ENCODE measurements at places on chromosomes 7 and 10. TPM values are rescaled to one million over a fixed set of nuclear protein-coding genes. Genes with fewer than 3 reads are reported as not detected.

SLC29A4 gene
- total RNA-seq = 11.3 TPM

HOXA2 gene
- 1.4 TPM for total RNA-seq

STK31 gene
- 0.43 TPM for total RNA-seq

ST8SIA6 gene
- total RNA-seq = 0.13 TPM

IDI2 gene
- not detected for total RNA-seq

RTKN2 gene
- total RNA-seq = 0.84 TPM

OR2A42 gene
- not detected for total RNA-seq

VAX1 gene
- total RNA-seq = 1.3 TPM

CHAT gene
- not detected for total RNA-seq

GFRA1 gene
- total RNA-seq = 12.3 TPM

NUDCD3 gene
- 58.6 TPM for total RNA-seq

PLA2G12B gene
- total RNA-seq = not detected

VPS26A gene
- 57.5 TPM for total RNA-seq

TFR2 gene
- total RNA-seq = 2.6 TPM

DDC gene
- total RNA-seq = 1.8 TPM

ANKRD61 gene
- total RNA-seq = 0.50 TPM

PTPN20 gene
- total RNA-seq = 4.9 TPM

HKDC1 gene
- total RNA-seq = 19.1 TPM

COMTD1 gene
- 46.1 TPM for total RNA-seq

AKR1C1 gene
- 514 TPM for total RNA-seq

RET gene
- total RNA-seq = 0.50 TPM

C7orf33 gene
- not detected for total RNA-seq

C10orf71 gene
- total RNA-seq = not detected

ZNF503 gene
- total RNA-seq = 12.5 TPM

FAM204A gene
- 61.5 TPM for total RNA-seq

CPA1 gene
- not detected for total RNA-seq

MYO1G gene
- 0.09 TPM for total RNA-seq

MYH16 gene
- 0.88 TPM for total RNA-seq

FBXL13 gene
- total RNA-seq = 0.42 TPM

AGMO gene
- total RNA-seq = 1.3 TPM

FAM20C gene
- 37.6 TPM for total RNA-seq

UCMA gene
- total RNA-seq = not detected

CHST15 gene
- 9.0 TPM for total RNA-seq

CFAP69 gene
- 3.2 TPM for total RNA-seq

TNPO3 gene
- 47.8 TPM for total RNA-seq

NPC1L1 gene
- total RNA-seq = 0.06 TPM

PPP1R17 gene
- not detected for total RNA-seq

KCNIP2 gene
- 1.1 TPM for total RNA-seq

HELLS gene
- 38.5 TPM for total RNA-seq

EVX1 gene
- total RNA-seq = not detected

LBX1 gene
- total RNA-seq = not detected

SCIN gene
- total RNA-seq = 0.70 TPM

THSD7A gene
- total RNA-seq = 2.8 TPM

CFAP46 gene
- 1.7 TPM for total RNA-seq

CTBP2 gene
- 102 TPM for total RNA-seq

ZNF853 gene
- total RNA-seq = 2.2 TPM

AP4M1 gene
- 15.3 TPM for total RNA-seq
